ENCODE measurements at places on chromosomes 2 and 18. TPM values are rescaled to one million over a fixed set of nuclear protein-coding genes. Genes with fewer than 3 reads are reported as not detected.
A peak's percentile ranks its signal among the peaks of the same experiment; 100 is the strongest.

DNA sequence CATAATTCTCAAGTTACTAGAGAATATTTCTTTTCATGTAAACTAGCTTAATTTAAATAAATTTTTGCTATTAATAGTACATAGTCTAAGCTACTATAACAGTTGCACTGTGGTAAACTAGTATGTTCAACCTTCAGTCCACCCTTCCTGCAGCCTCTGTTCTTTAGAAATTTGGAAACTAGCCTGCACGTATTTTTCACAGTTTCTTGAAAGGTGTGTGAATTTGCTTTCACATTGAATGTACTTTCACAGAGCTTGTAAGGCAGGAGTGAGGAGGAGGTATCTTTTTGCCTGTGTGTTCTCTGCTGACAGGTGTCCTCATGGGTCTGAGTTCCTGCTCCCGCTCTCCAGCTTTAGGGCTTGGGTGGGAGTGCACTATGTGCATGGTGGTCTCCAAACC lies 117.5 kb downstream of the ATP9B start:
- no peak overlapping the region for H3K4me3 ChIP-seq
- H3K4me1 ChIP-seq, result no peaks in the 10 kb centered on the region
- no peak overlapping the region for H3K27ac ChIP-seq
- peaks cover 3% of the 10 kb centered on the region for H3K36me3 ChIP-seq

GRCh38 chr2:199303728-199304177 lies 154.0 kb downstream of the SATB2 start:
- no peak overlapping the region for H3K27ac ChIP-seq
- H3K36me3 ChIP-seq, result no peaks in the 10 kb centered on the region
- H3K4me3 ChIP-seq, result no peak overlapping the region
- H3K4me1 ChIP-seq, result no peaks in the 10 kb centered on the region
- peak; percentile 7 for DNase-seq
- H3K27me3 ChIP-seq, result no peaks in the 10 kb centered on the region

DNA sequence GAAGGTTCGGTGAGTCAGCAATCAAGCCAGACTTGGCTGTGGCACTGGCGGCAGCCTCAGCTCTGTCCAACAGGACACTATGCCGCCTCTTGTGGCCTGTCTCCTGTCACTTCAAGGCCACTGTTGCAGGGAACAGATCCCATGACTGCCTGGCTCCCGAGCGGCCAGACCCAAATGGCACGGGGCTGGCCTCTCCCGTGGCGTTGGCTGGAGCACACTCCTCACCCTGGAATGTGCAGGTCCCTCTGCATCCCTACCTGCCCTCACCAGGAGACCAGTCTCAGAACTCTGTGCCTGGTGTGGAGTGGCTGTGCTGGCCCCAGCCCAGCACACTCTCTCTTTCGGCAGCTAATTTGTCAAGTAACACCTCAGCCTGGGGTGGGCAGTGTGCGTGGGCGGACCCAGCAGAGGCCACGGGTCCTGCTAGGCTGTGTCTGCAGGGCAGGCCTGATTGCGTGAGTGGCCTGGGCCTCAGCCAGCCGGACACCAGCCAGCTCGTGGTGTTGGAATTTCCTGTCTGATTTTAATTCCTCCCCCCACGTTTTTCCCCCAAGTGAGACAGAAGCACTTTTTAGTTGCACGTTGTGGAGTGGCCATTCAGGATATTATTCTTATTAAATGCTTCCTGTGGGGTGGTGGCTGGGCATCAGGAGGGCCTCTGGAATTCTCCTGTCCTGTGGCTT lies 179.3 kb downstream of the GLI2 start:
- peaks cover 6% of the 10 kb centered on the region for H3K36me3 ChIP-seq
- DNase-seq, result no peak
- no peak overlapping the region for H3K4me3 ChIP-seq

- DNase-seq, result no peak
- H3K27me3 ChIP-seq, result peaks cover 2% of the 10 kb centered on the region
- no peaks in the 10 kb centered on the region for H3K36me3 ChIP-seq
Measured at GRCh38 chr18:12281861-12282260, 26.2 kb upstream of the TUBB6 start.

- H3K27me3 ChIP-seq, result no peaks in the 10 kb centered on the region
- no peak for DNase-seq
- peaks cover 46% of the 10 kb centered on the region for H3K36me3 ChIP-seq
- peaks cover 33% of the 10 kb centered on the region for H3K4me1 ChIP-seq
- H3K4me3 ChIP-seq, result no peak overlapping the region
Measured at GRCh38 chr2:231360881-231361371, 34.6 kb upstream of the B3GNT7 start.

GRCh38 chr2:207480521-207481040 lies 49.2 kb upstream of the CREB1 start:
- no peak for DNase-seq
- no peaks in the 10 kb centered on the region for H3K4me1 ChIP-seq
- H3K27ac ChIP-seq, result no peak overlapping the region

DNA sequence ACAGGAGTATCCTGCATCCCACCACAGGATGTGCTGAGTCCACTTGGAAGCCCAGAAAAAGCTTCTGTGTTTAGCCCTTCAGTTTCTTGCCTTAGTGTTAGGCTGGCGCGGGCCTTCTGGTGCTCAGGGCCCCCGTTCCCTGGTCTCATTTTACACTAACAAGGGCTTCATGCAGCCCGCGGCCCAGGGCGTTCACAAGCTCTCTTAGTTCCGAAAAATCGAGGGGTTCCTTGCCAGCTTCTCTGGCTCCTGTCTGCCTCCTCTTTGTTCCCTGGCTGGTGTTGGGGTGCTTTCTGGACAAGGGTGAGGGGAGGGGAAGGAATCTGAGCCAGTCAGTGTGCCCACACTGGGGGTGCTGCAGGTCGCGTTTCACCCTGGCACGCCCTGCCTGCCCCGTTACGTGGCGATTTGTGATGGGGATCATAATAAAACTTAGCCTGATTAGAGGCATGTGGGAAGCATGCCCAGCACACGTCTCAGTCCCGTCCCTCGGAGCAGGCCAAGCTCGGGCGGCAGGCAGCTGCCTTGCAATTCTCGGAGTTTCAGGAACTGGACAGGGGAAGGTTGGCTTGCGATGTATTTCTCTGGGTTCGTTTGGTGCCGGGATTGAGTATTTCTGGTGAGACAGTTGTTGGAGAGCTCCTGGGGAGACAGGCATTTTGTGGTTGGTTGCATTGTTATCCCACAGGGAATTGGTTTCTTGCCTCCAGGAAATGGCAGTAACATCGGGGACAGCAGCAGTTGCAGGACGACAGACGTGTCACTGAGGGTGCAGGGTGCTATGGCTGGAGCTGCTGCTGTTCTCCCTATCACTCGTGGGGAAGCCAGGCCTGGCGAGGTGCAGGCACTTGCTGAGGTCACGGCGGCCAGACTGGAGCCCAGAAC lies 22.9 kb downstream of the SH3BP4 start:
- H3K27ac ChIP-seq, result peak overlapping the region; percentile 35
- no peak overlapping the region for H3K4me3 ChIP-seq
- DNase-seq, result peak; percentile 65
- peaks cover 13% of the 10 kb centered on the region for H3K36me3 ChIP-seq
- peaks cover 56% of the 10 kb centered on the region for H3K4me1 ChIP-seq

GRCh38 chr2:96159084-96159830 lies 14.0 kb upstream of the DUSP2 start:
- peaks cover 23% of the 10 kb centered on the region for H3K4me1 ChIP-seq
- H3K27me3 ChIP-seq, result no peaks in the 10 kb centered on the region
- no peak for DNase-seq
- no peaks in the 10 kb centered on the region for H3K36me3 ChIP-seq

GRCh38 chr2:100272841-100273329 lies 49.4 kb downstream of the LONRF2 start:
- peaks cover 23% of the 10 kb centered on the region for H3K36me3 ChIP-seq
- no peak overlapping the region for H3K27ac ChIP-seq
- H3K4me1 ChIP-seq, result no peaks in the 10 kb centered on the region
- H3K27me3 ChIP-seq, result no peaks in the 10 kb centered on the region
- DNase-seq, result no peak

DNA sequence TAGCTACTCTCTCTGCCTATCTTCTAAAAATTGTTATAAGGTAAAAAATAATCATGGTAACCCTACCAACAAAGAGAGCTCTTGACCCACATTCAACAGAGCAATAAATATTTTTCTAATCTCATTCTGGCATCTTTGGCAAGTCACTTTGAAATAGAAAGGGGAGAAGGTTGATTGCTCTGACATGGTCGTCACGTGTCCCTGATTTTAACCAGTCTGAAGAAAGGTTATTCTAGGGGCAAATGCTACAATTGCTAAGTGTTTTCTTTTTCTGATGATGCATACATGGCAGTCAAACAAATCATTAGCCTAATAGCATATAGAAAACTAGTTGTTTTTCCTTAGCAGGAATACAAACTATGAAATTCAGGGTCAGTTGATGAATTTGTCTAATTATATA lies 153.3 kb upstream of the MAP3K20 start:
- no peak for DNase-seq
- no peaks in the 10 kb centered on the region for H3K27me3 ChIP-seq
- H3K27ac ChIP-seq, result no peak overlapping the region

- H3K27ac ChIP-seq, result no peak overlapping the region
- H3K4me1 ChIP-seq, result no peaks in the 10 kb centered on the region
- no peak for DNase-seq
- H3K4me3 ChIP-seq, result no peak overlapping the region
Measured at GRCh38 chr18:2139691-2140090, 431.6 kb downstream of the METTL4 start.

- peak overlapping the region; percentile 87 for H3K27ac ChIP-seq
- no peak for DNase-seq
- H3K36me3 ChIP-seq, result no peaks in the 10 kb centered on the region
- H3K27me3 ChIP-seq, result no peaks in the 10 kb centered on the region
Measured at GRCh38 chr18:7567474-7568425, 634 bp downstream of the PTPRM start.

The SERPINB8 gene
- 3.7 TPM for total RNA-seq

The ZFAND2B gene
- total RNA-seq, result 40.5 TPM

The UGT1A10 gene
- total RNA-seq, result not detected

The DSC3 gene
- 9.5 TPM for total RNA-seq

The NR4A2 gene
- total RNA-seq, result 6.4 TPM

The KRTCAP3 gene
- not detected for total RNA-seq

The SAP130 gene
- 6.8 TPM for total RNA-seq

The LCT gene
- total RNA-seq, result 0.10 TPM

Data from spinal cord (tissue), 10 donors.